ENCODE measurements at places on chromosomes 6 and 20.

DNA sequence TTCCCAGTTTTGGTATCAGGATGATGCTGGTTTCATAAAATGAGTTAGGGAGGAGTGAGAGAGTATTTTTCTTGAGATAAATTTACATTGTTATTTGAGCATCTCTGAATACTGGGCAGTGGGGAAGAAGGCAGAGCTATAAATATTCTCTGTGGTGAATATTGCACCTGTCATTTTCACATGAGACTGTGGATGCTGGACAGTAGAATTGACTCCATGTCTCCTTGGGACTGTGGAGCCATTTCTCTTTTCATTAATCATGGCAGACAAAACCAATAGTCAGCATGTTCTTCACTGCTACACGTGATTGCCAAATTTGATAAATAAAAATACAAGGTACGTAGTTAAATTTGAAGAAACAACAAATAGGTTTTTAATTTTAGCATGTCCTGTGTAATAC lies 81.2 kb upstream of the PHACTR1 start:
- no peak for DNase-seq

DNA sequence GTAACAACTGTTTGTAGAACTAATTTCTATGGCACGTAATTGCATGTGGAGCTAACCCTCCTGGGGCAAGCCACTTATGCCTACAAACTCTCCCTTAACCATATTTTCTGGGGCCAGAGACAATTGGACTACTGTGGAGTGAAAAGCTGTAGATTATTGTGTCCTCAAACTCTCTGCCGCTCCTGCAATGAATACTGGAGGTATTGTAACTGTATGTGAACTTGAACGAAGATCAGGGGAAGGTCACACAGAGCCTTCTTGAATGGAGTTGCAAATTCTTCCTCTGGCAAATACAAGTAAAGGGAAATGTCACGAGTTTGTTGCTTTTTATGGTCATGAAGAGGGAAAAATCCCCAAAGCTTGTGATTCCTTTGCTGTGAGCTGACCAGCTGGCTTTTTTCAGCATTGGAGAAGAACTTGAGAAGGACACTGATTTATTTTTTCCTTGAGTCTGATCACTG lies 18.2 kb downstream of the AKAP12 start:
- peak; percentile 85 for DNase-seq

DNA sequence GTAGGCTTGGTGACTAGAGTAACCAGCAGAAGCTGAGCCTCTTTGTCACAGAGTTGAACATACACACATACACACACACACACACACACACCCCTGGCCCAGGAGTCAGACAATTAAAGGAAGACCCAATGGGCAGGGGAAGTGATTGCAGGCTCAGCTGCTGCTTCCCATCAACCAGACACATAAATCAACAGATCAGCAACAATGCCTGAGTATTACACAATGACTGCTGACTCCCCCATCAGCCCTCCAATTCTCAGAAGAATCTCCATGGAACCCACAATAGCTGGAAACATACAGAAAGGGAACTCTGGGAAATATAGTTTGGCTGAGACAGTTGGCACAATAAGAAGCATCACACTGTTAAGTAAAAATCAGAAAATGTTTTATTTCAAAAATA lies 270.4 kb upstream of the PLCB4 start:
- DNase-seq: no peak

GRCh38 chr6:128492386-128492785 lies 28.0 kb downstream of the PTPRK start:
- no peak for DNase-seq

DNA sequence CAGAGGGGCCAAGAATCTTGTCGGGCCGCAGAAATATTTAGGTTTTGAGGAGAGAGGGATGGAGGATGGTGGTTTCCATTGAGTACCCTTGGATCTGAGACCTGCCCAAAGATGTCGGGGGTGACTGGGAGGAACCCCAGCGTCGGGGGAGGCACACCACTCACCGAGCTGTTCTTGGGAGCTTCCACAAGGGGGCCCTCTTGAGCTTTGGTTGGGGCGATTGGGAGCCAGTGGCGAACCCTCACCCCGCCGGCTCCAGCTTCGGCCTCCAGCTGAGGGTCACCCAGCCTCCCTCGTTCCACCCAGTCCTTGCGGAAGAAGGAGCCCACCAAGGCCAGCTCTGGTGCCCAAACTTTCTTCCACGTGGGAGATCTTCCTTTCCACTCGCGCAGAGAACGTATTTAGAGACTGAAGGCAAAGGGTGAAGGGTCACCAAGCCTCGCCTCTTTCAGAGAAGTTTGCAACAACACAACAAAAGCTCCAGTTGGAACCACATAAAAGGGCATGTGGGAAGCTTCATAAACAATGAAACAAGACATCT lies 33.6 kb downstream of the APCDD1L start:
- peak; percentile 50 for DNase-seq

GRCh38 chr6:37308069-37308815 lies 45.5 kb upstream of the RNF8 start:
- no peak for DNase-seq

DNA sequence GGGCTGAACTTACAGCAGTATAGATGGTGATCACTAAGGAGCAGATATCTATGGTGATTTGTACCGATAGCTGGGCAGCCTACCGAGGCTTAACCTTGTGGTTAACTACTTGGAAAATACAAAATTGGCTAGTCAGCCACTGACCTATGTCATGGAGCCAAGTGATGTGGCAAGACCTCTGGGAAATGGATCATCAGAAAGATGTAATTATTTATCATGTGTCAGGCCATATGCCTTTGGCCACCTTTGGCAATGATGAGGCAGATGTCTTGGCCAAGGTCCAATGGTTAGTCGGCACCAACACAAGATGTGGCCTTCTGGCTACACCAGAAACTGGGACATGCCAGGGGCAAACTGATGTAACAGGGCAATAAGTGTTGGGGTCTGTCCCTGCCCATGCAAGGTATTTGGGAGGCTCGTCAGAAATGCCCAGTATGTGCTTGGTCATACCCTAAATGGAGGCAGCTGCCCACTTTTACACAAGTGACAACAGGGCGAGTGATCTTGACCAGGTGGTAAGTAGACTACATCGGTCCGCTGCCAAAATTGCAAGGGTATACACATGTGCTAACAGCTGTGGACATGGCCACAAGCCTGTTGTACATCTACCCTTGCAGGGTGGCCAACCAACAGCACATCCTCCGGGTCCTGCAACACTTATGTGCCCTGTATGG lies 30.1 kb downstream of the HDDC2 start:
- no peak for DNase-seq

GRCh38 chr6:3438190-3439167 lies 18.4 kb downstream of the SLC22A23 start:
- DNase-seq: peak; percentile 77

- DNase-seq: no peak
Observed at GRCh38 chr6:7185561-7185960, 77.8 kb downstream of the RREB1 start.

- DNase-seq: no peak
Observed at GRCh38 chr6:117494283-117494682, 11.8 kb downstream of the DCBLD1 start.
